Adipose tissue (tissue), 3 donors: ENCODE measurements at places on chromosomes 16 and 17. TPM values are rescaled to one million over a fixed set of nuclear protein-coding genes. Genes with fewer than 3 reads are reported as not detected.

DRC3 gene
- polyA plus RNA-seq, result 1.9 TPM

ARSG gene
- 1.3 TPM for polyA plus RNA-seq

OTOA gene
- 0.34 TPM for polyA plus RNA-seq

MEFV gene
- polyA plus RNA-seq, result 0.18 TPM

TRAPPC1 gene
- 51.1 TPM for polyA plus RNA-seq

MT2A gene
- polyA plus RNA-seq, result 3,647 TPM

HOXB6 gene
- polyA plus RNA-seq, result 1.8 TPM

C1QTNF8 gene
- polyA plus RNA-seq, result not detected

UBE2I gene
- 52.4 TPM for polyA plus RNA-seq

FOXN1 gene
- polyA plus RNA-seq, result 0.03 TPM

JUP gene
- 36.9 TPM for polyA plus RNA-seq

PDILT gene
- polyA plus RNA-seq, result 9.2 TPM

CNGB1 gene
- polyA plus RNA-seq, result not detected

HSF4 gene
- 42.1 TPM for polyA plus RNA-seq

KRTAP17-1 gene
- not detected for polyA plus RNA-seq

PRCD gene
- polyA plus RNA-seq, result 14.4 TPM

IL17C gene
- not detected for polyA plus RNA-seq

PDIA2 gene
- polyA plus RNA-seq, result 836 TPM

BAHCC1 gene
- polyA plus RNA-seq, result 12.9 TPM

TPSG1 gene
- 0.10 TPM for polyA plus RNA-seq

CCL5 gene
- polyA plus RNA-seq, result 7.4 TPM

PPP1R1B gene
- 8.7 TPM for polyA plus RNA-seq

JPH3 gene
- polyA plus RNA-seq, result 0.07 TPM

NUDT16L1 gene
- 47.2 TPM for polyA plus RNA-seq

PRSS27 gene
- 1.7 TPM for polyA plus RNA-seq

GHDC gene
- 19.4 TPM for polyA plus RNA-seq

PYY gene
- polyA plus RNA-seq, result not detected

TSPAN10 gene
- 1.3 TPM for polyA plus RNA-seq

GPR179 gene
- polyA plus RNA-seq, result 0.02 TPM

CPNE7 gene
- 0.28 TPM for polyA plus RNA-seq

CCDC200 gene
- polyA plus RNA-seq, result not detected

PRKCB gene
- polyA plus RNA-seq, result 4.5 TPM

MILR1 gene
- 4.3 TPM for polyA plus RNA-seq

CLDN9 gene
- polyA plus RNA-seq, result not detected

MT3 gene
- 0.91 TPM for polyA plus RNA-seq

TEX14 gene
- polyA plus RNA-seq, result 0.05 TPM

RAMP2 gene
- 156 TPM for polyA plus RNA-seq

SPATA22 gene
- polyA plus RNA-seq, result 0.03 TPM

SKAP1 gene
- 1.4 TPM for polyA plus RNA-seq

SLC38A7 gene
- 3.2 TPM for polyA plus RNA-seq

CCL2 gene
- polyA plus RNA-seq, result 26.4 TPM

UNK gene
- 9.7 TPM for polyA plus RNA-seq

ADGRG3 gene
- 15.7 TPM for polyA plus RNA-seq

CTU2 gene
- 9.5 TPM for polyA plus RNA-seq

VTN gene
- polyA plus RNA-seq, result 2.1 TPM

DNAAF1 gene
- polyA plus RNA-seq, result 1.6 TPM

KSR1 gene
- 28.7 TPM for polyA plus RNA-seq
